ENCODE measurements at places on chromosomes 11 and 22.

DNA sequence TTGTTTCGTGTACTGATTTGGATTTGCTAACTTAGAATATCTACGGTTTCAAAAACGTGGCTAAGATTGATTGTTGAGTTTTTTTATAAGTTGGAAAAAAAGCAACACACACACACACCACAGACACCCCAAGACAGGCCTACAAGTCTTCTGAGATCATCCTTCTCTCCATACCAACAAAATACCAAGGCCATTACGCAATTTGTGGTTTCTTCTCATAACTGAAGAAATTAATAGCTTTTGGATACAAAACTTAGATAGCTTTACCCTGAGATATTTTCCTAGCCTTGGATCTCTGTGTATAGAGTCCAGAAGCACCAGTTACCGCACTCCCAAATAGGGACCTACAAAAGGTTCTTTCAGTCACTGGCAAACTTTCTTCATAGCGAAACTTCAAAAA, 113.6 kb downstream of the SIK3 start:
- no peak for DNase-seq

DNA sequence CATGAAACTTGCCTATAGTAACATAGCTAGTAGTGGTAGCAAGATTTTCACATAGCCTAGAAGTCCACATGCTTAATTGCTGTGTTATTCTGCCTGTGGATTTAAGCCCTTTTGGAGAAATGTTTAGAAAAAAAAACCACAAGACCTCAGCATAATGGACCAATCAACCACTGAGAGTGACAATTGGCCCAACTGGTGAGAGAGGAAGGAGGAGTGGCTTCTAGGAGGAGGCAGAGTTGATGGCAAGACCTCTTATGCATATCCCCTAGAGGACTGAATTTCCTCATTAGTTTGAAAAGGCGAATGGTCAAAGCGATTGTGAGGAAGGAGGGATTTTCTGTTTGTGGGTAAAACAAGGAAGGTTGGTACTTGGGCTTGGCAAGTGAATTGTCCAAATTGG, 30.6 kb downstream of the NNMT start:
- no peak for DNase-seq

GRCh38 chr11:14518820-14519219, 1.4 kb downstream of the PSMA1 start:
- no peak for DNase-seq

- DNase-seq, result no peak
Measured at GRCh38 chr11:128723531-128723930, 29.7 kb downstream of the FLI1 start.

GRCh38 chr11:23723861-23724260, 773.0 kb upstream of the LUZP2 start:
- DNase-seq, result no peak

DNA sequence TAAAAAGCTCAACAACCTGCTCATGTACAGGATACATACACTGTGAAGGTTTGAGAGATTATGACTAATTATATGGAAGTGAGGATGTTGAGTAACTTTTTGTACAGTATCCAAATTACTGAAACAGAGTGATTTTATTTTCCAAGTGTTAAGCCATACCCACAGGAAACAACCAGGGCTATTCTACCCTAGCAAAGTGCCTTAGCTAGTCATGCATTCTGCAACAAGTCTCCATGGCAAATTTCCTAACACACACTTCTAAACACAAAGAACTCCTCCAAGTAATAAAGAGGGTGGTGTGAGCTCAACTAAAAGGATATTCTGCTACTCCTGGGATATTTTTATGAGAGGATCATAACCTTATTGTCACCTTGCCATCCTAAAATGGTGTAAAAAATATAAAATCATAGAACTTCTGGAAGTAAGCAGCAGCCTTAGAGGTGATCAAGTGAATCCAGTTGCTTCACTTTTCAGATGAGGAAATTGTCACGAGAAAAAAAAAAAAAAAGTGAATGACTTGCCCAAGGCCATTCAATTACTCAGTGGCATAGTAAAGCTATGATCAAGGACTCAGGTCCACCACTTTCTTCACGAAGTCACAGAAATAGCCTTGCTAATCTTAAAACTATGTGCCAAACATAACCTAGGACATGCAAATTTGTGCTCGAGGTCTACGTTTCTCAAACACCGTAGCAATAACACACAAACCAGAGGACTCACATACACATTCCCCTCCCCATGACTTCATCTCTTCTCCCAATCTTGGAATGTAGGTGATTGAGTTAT, 4.2 kb downstream of the LGR4 start:
- no peak for DNase-seq

GRCh38 chr11:117979481-117980211, 6.5 kb upstream of the IL10RA start:
- no peak for DNase-seq

DNA sequence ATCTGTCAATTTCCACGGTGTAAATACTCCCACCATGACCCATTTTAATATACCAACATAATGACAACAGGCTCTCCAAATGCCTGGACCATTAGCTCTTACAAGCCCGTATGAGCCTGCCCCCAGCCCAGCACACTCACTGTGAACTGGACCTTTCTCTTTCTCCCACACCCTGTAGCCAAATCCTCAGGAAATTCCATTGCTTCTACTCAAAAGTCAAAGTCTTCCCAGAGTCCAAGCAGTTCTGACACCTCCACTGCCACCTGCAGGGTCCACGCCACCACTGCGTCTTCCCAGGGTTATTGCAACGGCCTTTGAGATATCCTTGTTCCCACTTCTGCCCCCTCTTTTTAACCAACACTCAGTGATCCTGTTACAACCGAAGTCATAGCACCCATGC, 110.1 kb upstream of the ASPHD2 start:
- DNase-seq, result no peak

GRCh38 chr22:39234472-39234787, 10.4 kb downstream of the PDGFB start:
- DNase-seq, result no peak

GRCh38 chr11:726278-727220, 20.5 kb downstream of the EPS8L2 start:
- DNase-seq, result peak; percentile 49

GRCh38 chr11:72821920-72822799, 7.9 kb downstream of the ATG16L2 start:
- peak; percentile 90 for DNase-seq

DNA sequence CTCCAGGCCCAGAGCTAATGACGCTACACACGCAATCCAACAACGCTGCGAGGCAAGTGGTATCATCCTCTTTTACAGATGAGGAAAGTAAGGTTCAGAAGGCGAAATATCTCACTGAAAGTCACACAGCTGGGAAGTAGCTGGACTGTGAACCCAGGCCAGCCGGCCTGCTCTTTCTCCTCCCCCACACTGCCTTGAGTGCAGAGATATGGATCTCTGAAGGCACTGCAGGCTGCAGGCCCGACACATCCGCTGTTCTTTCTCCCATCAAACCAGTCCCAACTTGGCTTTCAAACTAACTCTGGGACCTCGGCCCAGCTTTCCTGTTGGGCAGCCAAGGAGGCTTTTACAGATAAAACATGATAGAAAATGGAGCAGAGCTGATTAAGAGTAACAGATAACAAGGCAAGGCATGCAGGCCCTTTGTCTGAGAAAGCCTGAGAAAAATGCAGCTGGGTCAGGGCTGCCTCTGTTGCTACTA, 64.0 kb upstream of the PTPRJ start:
- DNase-seq, result no peak

- no peak for DNase-seq
Measured at GRCh38 chr11:79033833-79034232, 407.0 kb downstream of the TENM4 start.

DNA sequence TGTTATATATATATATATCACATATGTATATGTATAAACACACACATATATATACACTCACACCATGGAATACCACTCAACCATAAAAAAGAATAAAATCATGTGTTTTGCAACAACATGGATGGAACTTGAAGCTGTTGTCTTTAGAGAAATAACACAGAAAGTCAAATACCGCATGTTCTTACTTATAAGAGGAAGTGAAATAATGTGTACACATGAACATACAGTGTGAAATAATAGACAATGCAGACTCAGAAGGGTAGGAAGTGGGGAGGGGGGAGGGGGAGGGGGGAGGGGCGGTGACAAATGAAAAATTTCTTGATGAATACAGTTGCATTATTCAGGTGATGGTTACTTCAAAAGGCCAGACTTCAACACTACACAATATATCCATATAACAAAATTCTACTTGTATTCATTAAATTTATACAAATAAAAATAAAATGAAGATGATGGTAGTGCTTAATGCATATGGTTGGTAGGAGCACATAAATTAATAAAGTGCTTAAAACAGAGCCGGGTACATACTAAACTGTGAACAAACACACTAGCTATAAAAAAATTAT, 5.8 kb upstream of the OR5B2 start:
- no peak for DNase-seq

GRCh38 chr11:84563356-84563755, 1063.8 kb downstream of the DLG2 start:
- no peak for DNase-seq

DNA sequence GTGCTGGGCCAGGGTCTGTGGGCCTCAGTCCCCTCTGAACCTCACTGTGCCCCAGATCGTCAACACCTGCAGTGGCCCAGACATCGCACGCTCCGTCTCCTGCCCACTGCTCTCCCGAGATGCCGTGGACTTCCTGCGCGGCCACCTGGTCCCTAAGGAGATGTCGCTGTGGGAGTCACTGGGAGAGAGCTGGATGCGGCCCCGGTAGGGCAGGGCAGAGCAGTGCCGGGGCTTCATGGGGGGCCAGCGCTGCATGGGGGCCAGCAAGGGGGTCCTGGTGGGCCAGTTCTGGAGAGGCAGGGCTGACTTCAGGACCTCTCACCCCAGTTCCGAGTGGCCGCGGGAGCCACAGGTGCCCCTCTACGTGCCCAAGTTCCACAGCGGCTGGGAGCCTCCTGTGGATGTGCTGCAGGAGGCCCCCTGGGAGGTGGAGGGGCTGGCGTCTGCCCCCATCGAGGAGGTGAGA, 16.3 kb downstream of the EPS8L2 start:
- no peak for DNase-seq

- DNase-seq, result no peak
Measured at GRCh38 chr22:38148245-38148644, 33.4 kb downstream of the PLA2G6 start.

- DNase-seq, result peak; percentile 63
Measured at GRCh38 chr22:49961005-49961600, 531 bp downstream of the PIM3 start.

DNA sequence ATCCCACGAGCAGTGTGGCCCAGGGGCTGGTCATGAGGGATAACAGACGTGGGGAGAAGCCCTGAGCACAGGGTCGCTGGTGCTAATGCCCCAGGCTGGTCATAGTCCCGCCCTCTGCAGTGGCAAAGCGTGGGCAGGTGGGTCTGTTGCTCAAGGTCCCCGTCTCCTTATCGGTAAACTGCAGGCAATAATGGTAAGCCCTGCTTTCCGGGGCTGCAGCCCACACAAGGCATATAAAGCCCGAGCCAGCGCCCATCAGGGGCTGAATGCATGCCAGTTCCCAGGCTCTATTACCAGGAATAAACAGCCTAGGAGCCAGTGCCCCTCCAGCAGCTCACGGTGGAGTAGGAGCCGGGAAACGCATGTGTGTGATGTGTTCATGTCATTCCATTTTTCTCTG, 261.0 kb downstream of the BRD1 start:
- no peak for DNase-seq

DNA sequence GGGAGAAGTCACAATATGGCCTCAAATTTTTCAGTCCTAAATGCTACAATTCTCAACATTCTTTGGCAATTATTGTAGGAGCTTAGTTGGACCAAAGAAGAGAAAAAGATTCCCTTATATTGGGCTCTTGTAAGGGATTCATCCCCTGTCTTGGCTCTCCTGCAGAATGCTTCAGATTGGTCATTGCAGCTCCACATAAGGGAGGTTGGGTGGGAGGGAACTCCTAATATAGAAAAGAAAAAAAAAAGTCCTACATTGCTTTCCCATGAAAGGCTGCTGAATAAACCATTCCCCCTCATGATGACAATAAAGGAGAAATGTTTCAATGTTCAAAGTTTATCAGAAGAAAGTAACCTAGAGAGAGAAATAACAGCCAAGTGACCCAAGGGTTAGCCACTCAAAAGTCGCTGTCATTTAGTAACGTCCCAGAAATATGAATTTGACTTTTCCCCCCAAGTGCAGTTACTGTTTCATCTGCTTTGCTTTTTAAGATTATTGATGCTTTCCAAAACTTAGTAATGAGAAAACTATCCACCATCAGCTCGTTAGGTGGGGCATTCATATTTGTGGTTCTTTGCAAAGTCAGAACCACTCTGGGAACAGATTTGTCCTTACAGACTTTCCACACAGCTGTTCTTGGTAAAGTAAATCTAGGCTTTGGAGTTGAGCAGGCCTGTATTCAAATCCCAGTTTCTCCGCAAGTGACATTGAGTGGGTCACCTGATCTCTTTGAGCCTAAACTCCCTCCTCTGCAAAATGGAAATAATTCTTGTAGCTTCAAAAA, 5.0 kb upstream of the SLC1A2 start:
- no peak for DNase-seq

- DNase-seq, result no peak
Measured at GRCh38 chr11:23536907-23537306, 676.6 kb upstream of the CCDC179 start.
